ENCODE measurements at places on chromosomes 4 and X. TPM values are rescaled to one million over a fixed set of nuclear protein-coding genes. Genes with fewer than 3 reads are reported as not detected.

ADH1C gene
- total RNA-seq, result 2.3 TPM

TLR1 gene
- total RNA-seq, result 60.0 TPM

ZNF711 gene
- total RNA-seq, result 10.6 TPM

DNA sequence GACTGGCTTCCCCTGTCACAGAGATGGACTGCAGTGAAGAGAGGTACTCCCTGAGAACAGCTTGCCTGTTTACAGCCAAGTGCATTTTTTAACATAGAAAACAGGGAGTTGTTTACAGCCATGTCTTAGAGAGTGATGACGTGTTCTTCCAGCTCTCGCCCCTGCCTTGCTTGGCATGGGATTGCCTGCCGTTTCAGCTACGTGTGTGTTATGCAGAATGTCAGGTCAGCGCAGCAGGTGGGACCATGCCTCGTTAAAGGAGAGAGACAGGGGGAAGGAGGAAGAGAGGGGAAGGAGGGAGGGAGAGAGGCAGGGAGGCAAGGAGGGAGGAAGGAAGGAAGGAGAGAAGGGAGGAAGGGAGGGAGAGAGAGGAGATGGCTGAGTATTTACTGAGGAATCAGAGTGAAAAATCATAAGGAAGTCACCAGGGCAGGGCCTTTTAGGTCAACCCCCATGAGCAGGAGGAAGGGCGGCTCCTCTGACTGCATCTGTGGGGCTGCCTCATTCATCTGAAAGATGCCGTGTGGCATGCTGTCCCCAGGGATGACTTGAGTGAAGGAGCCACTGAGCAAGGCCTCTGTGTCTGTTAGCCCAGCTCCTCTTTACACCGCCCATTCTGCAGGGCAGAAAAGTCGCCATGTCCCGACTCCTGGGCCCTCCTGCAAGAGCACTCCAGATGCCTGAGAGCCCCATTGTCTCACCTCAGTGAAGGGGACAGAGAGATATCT is 139.7 kb upstream of the PSAPL1 start:
- no peak for DNase-seq

DNA sequence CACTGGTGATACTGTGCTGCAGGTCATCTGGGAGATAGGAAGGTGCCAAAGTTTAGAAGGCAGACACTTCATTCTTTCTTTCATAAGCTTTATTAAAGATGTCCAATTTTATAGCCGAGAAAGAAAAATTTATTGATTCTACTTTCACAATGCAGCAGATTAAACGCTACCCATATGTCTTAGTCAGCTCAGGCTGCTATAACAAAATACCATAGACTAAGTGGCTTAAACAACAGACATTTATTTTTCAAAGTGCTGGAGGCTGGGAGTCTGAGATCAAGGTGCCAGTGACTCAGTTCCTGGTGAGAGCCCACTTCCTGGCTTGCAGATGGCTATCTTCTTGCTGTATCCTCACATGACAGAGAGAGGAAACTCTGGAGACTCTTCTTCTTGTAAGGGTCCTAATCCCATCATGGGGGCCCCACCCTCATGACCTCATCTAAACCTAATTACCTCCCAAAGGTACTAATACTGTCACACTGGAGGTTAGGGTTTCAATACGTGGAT is 33.4 kb upstream of the KLHL34 start:
- no peak for DNase-seq

DNA sequence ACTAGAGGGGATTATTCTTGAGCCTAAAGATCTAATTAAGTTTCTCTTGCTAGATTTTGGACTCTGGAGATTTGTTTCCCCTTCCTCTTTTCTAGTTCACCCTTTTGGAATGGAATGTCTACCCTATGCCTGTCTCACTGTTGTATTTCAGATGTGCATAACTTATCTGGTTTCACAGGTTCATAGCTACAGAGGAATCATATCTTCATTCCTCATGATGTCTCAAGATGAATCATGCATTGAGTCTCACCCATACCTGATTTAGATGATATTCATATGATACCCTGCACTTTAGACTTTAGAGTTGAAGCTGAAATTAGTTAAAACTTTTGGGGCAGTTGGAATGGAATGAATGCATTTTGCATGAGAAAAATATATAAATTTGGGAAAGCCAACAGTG is 246.7 kb downstream of the HS3ST1 start:
- no peak for DNase-seq

- DNase-seq, result no peak
These were observed 33.4 kb downstream of the RUFY3 start for GRCh38 chr4:70754990-70755688.

GRCh38 chr4:184475498-184475897 is 1.1 kb upstream of the IRF2 start:
- no peak for DNase-seq

DNA sequence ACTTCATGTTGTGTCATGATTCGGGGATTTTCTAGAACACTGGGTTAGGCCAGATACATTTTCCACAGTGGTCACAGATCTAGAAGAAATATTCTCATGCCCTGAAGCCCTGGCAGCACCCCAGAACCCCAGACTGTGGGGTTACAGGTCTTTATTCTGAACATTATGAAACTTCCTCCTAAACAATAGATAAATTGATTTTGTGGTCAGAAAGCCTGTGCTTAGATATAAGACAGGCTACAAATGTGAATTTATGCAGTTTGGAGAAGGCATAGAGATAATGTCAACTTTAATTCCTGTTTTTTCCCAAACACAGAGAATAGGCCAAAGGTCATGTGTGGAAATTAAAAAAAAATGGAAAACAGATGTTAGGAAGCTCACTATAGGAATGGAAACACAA is 492.9 kb downstream of the SPRY1 start:
- DNase-seq, result no peak

DNA sequence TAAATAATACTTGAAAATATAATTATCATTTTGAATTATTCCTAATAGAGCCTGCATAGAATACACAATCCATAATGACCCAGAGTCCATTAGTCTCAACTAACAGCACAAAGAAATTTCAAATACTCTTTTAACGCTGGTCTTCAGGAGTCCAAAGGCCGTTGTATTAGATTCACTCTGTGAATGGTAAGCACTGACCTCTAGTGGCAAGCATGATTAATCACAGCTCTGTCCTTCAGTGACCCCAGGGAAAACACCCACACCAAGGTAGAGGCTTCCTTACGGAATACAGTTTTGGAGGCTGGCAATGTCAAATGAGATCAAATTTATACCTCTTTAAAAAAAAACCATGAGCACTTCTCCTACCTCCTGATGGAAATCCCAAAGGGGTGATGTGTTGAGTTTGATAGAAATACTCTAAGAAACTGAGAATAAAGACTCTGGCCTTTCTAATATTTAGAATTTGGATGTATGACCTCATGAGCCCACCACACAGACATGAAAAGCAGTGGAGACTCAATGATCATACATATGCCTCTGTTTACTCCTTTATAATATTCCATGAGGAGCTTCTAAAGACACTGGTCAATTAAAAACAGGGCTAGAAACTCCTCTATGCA is 147.2 kb upstream of the DKK2 start:
- DNase-seq, result peak; percentile 21

DNA sequence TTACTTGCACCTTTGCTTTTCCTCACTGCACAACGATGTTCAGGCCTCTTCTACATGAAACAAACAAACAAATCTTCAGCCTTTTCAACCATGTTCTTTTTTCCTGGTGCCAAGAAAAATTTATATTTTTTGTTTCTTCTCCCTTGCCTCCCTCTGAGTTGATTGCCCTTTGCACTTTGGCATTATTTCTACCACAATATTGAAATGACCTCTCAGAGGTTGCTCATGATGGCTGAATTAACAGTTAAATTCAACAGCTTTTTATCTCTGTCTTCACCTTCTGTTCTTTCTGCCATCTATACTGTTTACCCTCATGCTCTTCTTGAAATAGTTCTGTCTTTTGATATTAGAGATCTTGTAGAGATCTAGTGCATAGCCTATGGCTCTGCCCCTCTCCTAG is 308.9 kb downstream of the ARHGAP24 start:
- DNase-seq, result no peak

GRCh38 chr4:26507286-26507685 is 17.0 kb upstream of the CCKAR start:
- DNase-seq, result no peak
